ENCODE measurements at places on chromosomes 5 and 9.

- no peak for DNase-seq
Observed at GRCh38 chr5:176407456-176408251, 8.7 kb downstream of the CLTB start.

DNA sequence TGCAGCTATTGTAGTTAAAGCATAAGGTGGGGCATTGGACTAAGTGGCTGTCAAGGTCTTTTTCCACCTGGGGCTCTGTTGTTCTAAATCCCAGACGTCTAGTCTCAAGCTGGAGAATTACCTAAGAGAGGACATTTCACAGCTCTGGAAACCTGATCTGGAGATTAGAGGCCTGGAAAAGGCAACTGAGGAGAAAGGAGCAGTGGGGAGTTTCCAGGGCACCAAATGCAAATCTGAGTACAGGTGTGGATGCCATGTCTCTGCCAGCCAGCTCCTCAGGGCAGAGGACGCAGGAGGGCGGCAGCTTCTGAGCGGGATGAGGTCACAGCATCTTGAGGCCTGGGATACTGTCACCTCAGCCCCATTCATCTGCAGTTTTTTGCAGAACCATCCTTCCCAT lies 65.2 kb downstream of the PPARGC1B start:
- DNase-seq: no peak

- DNase-seq: no peak
Observed at GRCh38 chr5:122114501-122114900, 14.8 kb upstream of the ZNF474 start.

DNA sequence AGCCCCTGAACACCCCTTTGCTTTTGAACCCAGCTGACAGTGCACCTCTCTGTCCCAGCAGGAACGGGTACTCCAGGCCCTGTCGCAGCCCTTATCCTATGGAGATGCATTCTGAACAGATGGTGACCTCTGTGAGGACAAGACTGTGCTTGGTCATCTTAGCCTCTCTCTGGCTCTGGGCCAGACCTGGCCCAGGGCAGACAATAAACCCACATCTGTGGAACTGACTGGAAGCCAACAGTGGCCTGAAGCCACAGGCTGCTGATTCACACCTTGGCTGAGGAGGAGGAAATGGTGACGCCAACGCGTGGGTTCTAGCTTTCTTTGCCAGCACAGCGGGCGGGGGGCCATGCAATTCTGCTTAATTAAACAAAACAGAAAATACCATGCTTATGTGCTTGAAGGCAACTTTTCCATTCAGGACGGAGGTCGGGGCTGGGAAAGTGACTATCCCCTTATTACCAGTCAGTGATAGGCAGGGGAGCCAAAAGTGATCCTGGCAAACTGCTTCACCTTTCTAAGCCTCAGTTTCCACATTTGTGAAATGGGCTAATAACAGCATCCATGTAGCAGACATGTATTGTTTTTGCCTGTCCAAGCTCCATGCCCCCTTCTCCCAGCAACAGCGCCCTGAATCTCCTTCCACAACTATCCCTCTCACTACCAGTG lies 10.8 kb downstream of the SH3PXD2B start:
- DNase-seq: no peak

DNA sequence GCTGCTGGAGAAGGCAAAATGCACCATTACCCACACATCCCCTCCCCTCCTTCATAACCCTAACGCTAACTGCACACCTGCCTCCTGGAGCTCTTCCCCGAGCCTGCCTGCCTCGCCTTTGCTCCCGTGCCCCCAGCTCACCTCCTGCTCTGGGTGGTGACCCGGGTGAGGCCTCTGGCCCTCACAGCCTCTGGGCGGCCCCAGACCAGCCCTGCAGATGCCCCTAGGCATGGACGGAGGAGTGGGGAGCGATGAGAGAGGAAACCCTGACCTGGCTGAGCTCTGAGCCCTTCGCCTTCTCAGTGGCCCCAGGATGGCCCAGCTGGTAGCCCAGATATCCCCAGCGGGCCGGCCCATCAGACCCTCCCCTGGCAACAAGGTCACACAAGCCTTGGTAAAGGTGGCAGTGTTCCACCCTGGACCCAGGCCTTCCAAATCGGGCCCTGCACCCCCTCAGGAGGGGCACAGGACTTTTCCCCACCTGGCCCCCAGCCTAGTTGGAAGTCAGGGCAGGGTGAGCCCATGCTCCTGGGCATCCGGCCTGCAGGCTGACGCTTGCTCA lies 14.5 kb upstream of the CAMSAP1 start:
- DNase-seq: no peak

DNA sequence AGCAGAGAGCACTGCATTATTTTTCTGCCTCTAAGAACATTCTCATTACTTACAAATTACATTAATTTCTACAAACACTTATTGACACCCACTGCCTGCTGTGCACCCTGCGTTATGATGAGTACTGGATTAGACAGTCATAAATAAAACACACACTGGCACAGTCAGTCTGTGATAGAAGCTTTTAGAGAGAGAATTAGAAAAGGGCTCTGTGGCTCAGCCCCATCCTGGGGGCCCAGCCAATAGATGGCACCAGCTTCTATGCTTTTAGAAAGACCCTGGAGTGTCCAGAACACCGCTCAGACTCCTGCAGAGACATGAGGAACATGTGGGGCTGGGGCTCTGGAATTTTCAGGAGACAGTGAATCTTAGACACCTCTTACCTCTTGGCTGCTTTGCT lies 61.0 kb upstream of the RAPGEF1 start:
- DNase-seq: no peak

DNA sequence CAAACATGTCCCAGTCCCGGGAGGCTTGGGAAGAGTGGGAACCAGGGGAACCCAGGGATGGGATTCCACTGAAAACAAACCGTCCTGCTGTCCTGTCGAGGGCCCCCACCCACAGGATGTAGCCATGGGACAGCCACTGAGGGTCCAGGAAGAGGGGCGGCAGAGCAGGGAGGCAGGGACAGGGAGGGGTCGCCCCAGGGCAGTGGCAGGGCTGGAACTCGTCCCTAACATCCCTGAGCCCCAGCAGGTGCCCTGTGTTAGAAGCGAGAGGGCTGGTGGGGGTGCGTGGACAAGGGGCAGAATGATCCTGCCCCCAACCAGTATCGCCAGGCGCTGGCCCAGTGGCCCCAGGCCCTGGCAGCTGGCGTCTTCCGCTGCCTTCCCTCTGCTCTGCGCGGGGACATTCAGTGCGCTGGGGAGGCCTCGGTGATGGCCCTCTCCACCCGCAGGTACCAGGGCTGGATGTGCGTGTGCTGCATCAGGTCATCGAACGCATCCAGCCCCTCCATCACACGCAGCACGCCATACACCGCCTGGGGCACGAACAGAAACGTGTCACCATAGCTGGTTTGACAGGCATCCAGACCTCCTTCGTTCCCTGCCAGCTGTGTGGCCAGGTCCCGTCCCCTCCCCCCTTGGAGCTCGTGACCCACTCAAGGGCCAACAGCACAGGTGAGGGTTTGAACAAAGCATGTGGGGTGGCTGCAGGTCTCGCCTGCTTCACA lies 6.6 kb downstream of the PTGES2 start:
- DNase-seq: no peak

DNA sequence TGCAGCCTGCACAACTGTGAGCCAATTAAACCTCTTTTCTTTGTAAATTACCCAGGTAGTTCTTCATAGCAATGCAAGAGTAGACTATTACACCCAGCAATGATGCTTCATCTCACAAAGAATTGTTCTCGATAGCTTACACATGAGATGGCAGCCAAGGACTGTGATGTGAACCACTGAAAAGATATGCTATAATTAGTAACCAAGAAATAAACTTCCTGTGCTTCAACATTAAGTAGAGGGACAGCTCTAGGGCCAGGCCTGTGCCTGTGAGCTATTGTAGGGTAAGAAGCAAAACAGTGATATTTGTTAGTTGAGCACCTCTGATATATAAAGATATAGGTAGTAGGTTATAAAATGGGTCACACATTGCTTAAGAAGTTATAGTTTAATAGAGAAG lies 41.8 kb upstream of the DPYSL3 start:
- no peak for DNase-seq

DNA sequence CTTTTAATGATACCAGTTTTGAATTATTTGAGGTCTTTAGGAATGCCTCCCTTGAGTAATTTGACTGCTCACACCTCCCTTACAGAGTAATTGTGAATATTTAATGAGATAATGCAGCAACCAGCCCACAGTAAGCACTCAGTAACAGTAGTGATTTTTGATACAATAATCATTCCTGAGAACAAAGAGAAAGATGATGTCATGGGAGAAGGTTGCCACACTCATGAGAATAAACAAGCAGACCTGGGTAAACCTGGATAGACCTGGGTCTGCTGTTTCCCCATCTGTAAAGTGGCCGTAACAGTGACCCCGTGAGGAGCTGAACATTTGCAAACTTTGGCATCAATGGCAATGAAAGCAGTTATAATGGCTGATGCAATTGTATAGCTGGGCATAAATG lies 4.2 kb downstream of the C1QTNF2 start:
- DNase-seq: no peak

DNA sequence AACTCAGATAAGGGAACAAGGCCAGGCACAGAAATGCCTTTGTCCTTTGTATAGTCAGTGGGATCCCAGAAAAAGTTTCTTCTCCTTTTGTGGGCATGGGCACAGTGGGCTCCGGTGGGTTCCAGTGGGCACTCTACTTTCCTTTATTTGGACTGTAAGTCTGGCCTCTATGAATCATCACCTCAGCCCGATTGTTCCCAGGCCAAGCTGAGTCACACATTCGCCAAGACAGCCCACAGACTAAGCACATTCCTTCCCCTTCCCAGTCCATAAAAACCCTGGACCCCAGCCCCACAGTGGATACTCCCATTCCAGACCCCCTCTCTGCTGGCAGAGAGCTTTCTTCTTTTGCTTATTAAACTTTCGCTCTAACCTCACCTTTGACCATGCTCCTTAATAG lies 165.0 kb downstream of the FBXL17 start:
- DNase-seq: no peak

- no peak for DNase-seq
Observed at GRCh38 chr9:115106001-115106400, 12.0 kb downstream of the TNC start.

DNA sequence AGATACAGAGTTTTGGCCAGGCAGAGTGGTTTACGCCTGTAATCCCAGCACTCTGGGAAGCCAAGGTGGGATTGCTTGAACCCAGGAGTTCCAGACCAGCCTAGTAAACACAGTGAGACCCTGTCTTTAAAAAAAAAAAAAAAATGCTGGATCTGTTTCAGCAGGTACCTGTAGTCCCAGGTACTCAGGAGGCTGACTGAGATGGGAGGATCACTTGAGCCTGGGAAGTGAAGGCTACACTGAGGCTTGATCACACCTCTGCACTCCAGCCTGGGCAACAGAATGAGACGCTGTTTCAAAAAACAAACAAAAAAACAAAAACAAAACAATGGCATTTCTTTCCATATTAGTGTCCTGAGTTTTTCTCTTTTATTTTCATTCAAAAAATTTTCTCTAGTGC lies 19.0 kb downstream of the UNC13B start:
- no peak for DNase-seq

DNA sequence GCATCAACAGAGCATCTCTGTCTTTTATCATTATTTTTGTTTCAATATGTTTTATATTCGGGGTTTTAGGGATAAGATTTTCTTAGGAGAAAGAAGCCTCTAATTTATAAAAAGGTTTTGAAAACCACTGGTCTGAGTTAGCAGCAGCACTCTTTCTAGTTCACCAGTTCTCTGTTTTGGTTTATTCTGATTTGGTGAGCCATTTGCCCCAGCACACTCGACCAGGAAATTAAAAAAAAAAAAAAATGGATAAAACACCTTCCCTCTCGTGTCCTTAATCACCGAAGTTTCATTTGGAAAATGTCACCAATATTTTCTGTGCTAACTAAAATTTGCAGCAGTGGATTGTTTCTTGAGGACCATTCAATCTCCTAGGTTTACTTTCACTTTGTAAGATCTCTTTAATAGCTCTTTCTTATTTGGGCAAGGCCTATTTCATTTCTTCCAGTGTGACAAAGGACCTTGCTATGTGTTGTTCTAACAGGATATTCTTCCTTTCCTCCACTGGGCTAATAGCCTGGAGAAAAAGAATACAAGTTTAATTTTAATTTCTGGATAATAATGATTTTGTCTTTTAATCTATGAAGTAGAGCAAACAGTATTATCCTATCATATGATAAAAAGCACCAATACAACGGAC lies 57.8 kb upstream of the ANXA1 start:
- no peak for DNase-seq

DNA sequence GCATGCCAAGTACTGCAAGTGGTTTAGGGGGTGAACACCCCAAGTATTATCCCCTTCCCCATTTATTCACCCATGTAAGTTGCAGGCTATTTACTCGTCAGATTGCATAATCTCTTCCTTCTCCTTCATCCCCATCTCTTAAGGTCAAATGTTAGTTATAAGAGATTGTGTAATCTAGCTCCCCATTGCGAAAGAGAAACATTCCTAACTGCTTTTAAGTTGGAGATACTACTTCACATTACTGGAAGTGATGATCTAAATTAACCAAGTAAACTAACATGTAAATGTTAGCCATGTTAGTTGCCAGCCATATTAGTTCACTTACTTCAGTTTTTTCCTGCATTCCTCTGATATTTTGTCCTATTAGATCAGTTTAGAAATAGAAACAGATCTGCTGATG lies 262.3 kb downstream of the TAF11L14 start:
- no peak for DNase-seq

- DNase-seq: no peak
Observed at GRCh38 chr5:35124932-35125331, 77.2 kb upstream of the AGXT2 start.

DNA sequence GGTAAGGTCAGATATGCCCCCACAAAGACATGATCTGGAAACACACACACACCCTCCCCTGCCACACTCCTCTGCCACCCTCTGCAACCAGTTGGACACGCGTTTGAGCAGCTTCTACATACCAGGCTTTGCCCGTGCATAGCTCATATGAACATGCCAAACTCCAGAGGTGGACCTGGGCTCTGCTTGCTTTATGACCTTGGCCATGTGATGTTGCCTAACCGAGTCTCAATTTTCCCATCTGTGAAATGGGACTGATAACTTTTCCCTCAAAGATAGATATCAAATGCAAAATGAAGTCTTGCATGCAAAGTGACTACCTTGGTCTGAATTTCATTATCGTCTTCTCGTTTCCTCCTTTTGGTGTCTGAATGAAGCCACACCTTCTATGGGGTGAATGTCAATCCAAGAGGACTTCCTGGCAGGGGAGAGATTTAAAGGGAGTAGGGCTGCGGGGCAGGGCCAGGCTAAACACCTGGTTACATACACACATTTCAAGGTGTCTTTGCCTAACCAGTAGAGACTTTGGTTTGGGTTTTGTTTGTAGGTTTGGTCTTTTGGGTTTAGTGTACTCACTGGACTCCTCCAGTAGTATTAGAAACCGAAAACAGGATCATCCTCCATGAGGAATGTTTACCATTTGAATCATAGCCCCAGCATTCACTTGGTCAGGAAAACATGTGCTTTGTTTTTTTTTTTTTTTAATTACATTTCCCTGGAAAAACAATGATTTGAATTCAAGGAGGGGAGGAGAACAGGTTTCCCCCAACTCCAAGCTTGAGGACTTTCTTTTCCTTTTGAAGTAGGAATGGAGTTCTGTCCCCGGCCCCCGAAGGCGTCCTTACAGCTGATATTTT lies 63.2 kb downstream of the COL27A1 start:
- DNase-seq: no peak

- no peak for DNase-seq
Observed at GRCh38 chr5:166324372-166324771, 1967.1 kb upstream of the WWC1 start.
